IMR-90 (cell line): ENCODE measurements at places on chromosomes 3 and 15. TPM values are rescaled to one million over a fixed set of nuclear protein-coding genes. Genes with fewer than 3 reads are reported as not detected.

The SLCO2A1 gene
- total RNA-seq: under 0.01 TPM in 2 replicates

The STRIT1 gene
- total RNA-seq: not detected in 2 replicates

The PLA2G4E gene
- not detected in 2 replicates for total RNA-seq

The FAM107A gene
- not detected in 2 replicates for total RNA-seq

The MST1R gene
- under 0.01 TPM in 1 of 2 replicates, not detected in the other for total RNA-seq

The RAB6B gene
- total RNA-seq: 0.18 and 0.28 TPM in 2 replicates

GRCh38 chr3:63470745-63471144, 181.7 kb upstream of the SNTN start:
- H3K36me3 ChIP-seq: no peaks in the 10 kb centered on the region
- H3K27ac ChIP-seq: no peak overlapping the region
- H3K4me1 ChIP-seq: no peaks in the 10 kb centered on the region
- no peak overlapping the region for H3K4me3 ChIP-seq
- DNase-seq: no peak

GRCh38 chr3:85627932-85628331, 669.1 kb downstream of the CADM2 start:
- no peak for DNase-seq
- H3K4me1 ChIP-seq: no peaks in the 10 kb centered on the region
- no peaks in the 10 kb centered on the region for H3K36me3 ChIP-seq
- H3K4me3 ChIP-seq: no peak overlapping the region

DNA sequence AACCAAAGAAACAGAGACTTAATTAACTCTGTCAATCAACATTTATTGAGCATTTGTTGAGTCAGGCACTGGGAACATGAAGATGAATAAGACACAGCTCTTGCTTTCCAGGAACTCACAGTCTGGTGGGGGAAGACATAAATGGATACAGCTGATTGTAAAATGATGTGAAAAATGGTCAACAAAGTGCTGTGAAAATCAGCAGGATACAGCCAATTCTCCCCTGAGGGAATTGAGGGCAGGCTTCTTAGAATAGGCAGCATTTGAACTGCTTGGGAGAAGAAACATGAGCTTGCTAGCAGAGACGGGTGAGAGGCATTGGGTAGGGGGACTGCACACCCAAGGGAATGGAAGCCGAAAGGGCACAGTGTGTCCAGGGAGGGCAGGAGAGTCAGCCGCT, 41.1 kb downstream of the MFSD1 start:
- no peaks in the 10 kb centered on the region for H3K4me1 ChIP-seq
- H3K36me3 ChIP-seq: no peaks in the 10 kb centered on the region
- H3K4me3 ChIP-seq: no peak overlapping the region
- H3K27me3 ChIP-seq: peaks cover 7% of the 10 kb centered on the region
- no peak for DNase-seq

DNA sequence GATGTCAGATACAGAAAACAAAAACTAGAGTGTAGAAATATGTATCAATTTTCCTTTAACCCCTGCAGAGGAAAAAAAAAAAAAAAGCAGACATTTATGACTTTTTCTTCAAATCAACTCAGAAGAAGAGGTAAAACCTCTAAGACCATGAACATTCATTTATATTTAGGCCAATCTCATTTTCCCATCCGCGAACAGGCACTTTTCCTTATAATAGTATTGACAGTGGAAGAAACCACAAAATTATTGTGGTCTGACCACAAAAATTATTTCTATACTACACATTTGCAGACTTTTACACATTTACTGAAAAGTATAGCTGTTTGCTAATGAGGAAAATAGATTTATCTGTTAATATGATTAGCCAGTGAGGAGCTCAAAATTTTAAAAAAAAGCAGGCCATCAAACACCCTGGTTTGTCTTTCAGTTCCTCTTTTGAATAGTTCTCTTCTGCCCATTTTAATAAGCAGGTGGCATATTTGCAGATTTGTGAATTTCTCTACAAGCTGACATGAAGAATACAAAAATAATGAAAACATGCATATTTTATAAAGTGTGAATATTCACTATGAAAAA, 5.7 kb downstream of the OSBPL11 start:
- no peaks in the 10 kb centered on the region; the same call in none of the 2 replicates for H3K4me1 ChIP-seq
- H3K27me3 ChIP-seq: no peaks in the 10 kb centered on the region
- H3K27ac ChIP-seq: no peak overlapping the region
- no peak overlapping the region for H3K4me3 ChIP-seq
- no peaks in the 10 kb centered on the region for H3K36me3 ChIP-seq
- DNase-seq: no peak

DNA sequence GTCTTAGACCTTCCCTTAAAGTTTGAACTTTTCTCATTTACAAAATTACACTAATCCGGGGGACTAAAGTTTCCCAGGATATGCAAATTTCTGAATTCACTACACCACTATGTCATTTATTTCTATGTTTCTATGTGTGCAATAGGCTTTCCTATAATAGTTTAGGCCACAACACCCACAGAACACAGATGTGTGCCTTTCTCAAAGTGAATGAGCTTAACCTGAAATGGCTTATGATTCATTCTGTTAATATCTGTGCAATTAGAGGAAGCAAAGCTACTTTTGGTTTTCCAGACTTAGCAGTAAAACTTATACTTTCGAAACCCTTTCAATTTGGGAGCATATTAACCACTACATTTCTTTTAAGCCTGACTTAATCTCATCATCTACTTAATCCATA, 748.1 kb downstream of the GBE1 start:
- no peak for DNase-seq
- H3K36me3 ChIP-seq: no peaks in the 10 kb centered on the region
- no peak overlapping the region for H3K4me3 ChIP-seq
- no peaks in the 10 kb centered on the region for H3K4me1 ChIP-seq
- H3K27me3 ChIP-seq: no peaks in the 10 kb centered on the region

GRCh38 chr3:190972840-190973270, 110.4 kb upstream of the GMNC start:
- H3K27me3 ChIP-seq: no peaks in the 10 kb centered on the region
- no peak overlapping the region for H3K4me3 ChIP-seq
- 0 out of 2 replicates have a peak, but pooled peaks cover 1% of the 10 kb centered on the region for H3K4me1 ChIP-seq
- no peak for DNase-seq
